Activated T-helper 1 cell treated with anti-CD3 and anti-CD28 coated beads, Interleukin-2, amount 50 U/mL, for 16 hours (primary cell): ENCODE measurements at places on chromosomes 2 and 18.

DNA sequence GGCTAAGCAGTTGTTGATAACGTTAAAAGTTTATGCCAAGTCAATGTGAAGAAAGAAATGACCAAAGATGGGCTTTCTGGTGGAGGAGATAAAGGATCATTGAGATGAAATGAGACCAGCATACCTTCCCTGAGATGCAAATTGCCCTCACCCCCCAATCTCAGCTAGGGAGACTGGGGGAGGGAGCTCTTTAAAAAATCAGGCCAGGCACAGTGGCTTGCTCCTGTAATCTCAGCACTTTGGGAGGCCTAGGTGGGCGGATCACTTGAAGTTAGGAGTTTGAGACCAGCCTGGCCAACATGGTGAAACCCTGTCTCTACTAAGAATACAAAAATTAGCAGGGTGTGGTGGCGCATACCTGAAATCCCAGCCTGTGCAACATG, 30.9 kb upstream of the KCMF1 start:
- no peak for DNase-seq

DNA sequence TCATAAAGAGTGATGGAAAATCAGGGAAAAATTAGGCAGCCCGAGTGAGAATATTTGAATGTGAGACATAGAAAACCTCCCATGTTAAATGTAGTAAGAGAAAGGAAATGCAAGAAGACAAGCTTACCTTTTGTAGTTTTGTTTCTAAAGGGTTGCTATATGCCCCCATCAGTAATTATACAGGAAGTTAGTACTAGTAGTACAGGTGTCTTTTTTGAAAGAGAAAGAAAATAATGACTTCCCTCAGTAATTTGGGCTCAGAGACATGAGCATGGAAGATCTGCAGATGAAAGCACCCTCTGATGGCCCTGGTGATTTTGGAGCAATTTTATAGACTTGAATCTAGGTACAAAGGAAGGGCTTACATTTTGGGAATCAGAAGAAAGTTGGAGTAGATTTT, 80.8 kb downstream of the RHBDD1 start:
- DNase-seq: no peak

DNA sequence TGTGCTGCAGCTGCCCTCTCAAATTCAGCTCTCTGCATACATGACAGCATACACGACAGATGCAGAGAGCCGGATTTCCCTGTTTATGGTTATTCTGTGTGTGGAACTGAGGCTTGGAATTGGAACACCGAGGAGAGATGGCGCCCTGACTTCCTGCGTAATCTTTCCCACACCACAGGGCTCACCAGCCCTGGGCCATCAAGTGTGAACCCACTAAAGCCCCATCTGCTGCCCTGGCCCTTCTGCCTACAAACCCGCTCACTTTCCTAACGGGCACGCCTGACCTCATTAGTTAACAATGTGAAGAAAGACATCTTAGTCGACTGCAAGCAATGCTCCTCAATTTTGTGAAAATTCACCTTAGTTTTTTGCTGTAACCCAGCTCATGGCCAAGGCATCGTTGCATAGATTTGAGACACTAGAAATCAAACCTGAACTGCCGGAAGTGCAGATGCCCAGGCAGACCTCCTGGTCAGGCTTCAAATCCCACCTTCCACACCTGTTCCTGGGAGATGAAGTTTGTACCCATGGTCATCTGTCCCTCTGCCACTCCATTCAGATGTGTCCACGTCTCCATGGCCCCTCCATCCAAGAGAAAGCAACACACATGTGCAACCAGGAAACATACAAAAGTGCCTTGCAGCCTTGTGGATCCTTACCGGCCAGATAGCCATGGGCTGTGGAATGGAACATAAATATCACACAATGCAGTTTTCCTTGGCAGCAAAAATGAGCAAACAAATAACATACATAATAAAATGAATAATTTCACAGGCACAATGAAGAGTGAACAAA, 5.0 kb upstream of the CIDEA start:
- DNase-seq: no peak

DNA sequence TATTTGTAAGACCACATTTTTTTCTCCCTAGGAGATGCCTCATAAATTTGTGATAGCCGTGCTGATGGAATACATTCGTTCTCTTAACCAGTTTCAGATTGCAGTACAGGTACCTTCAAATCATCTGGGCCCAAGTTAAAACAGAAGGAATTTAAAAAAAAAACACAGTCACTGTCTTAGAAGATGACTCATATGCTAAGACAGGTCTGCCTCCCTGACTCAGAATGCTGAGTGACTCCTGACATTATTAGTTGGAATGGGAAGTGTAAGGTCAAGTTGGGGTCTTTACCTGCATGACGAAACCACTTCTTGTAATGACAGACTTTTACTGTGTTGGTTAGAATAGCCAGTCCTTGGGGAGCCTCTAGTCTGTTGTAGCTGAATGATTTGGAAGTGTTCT, 26.3 kb downstream of the RMC1 start:
- DNase-seq: no peak

- no peak for DNase-seq
Observed at GRCh38 chr2:949384-950079, 1.1 kb upstream of the SNTG2 start.

- DNase-seq: no peak
Observed at GRCh38 chr2:188870289-188870688, 103.9 kb upstream of the COL3A1 start.
